ENCODE measurements at places on chromosomes 1 and 21.

DNA sequence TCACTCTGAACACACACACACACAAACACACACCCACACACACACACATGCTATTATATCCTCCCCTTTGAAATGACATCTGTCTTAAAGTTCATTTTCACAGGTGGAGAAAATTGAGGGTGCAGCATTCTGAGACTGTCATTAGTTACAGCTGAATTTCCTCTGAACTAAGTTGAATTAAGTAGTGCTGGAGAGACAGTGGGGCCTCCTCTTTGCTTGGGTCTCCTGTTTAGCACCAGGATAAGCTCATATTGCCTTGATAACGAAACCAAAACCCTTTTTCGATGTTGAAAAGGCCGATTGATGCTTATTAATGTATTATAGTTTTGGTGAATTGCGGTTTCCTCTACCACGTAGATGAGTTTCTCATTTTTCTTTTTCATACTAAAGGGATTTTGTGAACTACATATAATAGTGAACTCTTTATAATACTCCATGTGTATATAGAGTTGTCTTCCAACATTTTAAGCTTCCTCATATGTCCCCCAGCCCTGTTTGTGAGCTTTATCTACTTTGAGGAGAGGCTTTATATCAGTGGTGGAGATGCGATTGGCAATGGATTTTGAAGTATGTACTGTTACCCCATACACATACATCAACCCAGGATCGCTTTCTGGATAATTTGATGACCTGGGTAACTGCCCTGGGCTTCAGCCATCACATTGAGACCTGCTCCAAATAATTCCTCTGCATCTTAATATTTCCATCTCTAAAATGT, 17.4 kb downstream of the DYNLT5 start:
- DNase-seq: no peak

- no peak for DNase-seq
These were observed 72.0 kb upstream of the TARDBP start for GRCh38 chr1:10940451-10940804.

DNA sequence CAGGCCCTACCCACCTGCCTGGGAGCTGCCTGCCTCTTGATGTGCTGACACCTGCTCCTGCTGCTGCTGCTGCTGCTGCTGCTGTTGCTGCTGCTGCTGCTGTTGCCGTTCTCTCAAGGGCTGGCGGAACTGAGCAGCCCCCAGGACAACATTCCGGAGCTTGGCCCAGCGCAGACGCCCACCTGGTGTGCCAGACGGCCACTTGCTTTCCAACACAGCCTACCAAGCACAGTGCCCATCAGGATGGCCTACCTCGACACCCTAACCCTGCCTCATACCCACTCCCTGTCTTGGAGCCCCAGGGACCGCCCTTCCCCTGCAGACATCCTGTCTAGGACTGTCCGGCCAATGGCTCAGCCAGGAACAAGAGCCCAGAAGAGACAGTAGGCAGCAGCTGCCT, 11.8 kb downstream of the DENND4B start:
- no peak for DNase-seq

GRCh38 chr1:32818804-32819541, 1.5 kb downstream of the S100PBP start:
- DNase-seq: peak; percentile 53

GRCh38 chr1:84830136-84830535, 62.9 kb downstream of the LPAR3 start:
- no peak for DNase-seq

DNA sequence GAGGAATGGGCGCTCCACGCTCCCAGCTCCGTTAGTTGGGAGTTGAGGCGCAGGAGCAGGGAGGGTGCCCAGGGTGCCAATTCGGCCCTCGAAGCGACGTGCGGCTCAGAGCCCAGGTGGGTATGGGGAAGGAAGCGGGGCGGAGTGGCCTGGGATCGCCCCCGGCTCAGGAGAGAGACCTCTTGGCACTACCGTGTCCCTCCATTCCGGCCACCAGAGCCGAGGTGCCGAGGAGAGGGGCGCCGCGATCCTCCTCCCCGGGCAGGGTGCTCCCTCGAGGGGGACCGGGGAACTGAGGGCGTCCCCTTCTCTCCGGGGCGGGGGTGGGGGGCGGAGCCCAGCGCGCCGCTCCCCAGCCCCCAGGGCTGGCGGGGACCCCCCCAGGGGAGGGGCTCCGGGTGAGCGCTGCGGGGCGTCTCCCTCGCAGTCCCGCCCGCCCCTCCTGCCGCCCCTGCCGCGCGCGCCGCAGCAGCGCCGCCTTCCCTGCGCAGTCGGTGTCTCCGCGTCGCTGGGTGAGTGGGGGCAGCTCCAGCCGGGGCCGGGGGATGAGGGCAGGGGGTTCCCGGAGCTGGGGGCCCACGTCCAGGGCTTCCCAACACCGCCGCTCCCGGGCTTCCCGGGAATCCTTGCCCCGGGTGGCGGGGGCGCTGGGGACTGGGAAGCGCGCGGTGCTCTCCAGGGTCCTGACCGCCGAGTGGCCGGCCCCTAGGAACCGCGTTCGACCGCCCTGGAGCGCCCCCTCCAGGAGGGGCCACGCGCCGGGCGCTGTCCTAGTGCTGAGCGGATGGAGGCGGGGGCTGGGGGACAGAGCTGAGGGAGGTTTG, at the start of gene HPCA:
Gene HPCA, plus strand, starts transcription at position 488 of the 824 bp plus-strand sequence. CDS start 2,408 bp downstream, outside the sequence.
- no peak for DNase-seq

Data from GF-D8 (cell line).